ENCODE measurements at places on chromosomes 12 and 14.

DNA sequence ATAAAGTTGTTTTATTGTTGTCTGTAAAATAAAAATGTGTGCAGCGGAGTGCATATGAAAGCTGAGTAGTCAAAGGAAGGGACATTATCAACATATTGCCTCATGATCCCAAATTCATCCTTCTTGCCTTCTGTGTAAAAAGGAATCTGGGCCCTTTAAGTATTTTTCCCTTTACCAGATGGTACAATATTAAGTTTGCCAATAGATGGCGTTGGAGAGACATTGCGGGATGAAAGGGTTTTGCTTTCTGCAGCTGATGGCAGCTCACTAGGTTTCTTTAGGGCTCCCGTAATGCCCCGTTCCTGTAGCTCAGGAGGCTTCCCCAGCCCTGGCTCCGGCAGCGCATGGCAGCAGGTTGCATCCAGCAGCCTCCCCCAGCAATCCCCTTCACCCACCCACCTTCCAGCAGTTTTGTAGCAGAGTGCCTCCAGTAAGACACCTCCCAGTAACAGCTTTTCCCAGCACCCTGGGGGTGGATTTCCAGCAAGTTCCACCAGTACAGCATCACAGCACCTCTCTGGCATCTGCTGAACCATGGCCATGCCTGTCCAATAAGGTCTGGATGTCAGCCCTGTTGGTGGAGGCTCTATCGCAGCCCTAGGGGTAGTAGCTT lies 354.4 kb downstream of the MED13L start:
- DNase-seq, result peak; percentile 33

GRCh38 chr12:84995641-84996040 lies 40.4 kb downstream of the TSPAN19 start:
- no peak for DNase-seq

GRCh38 chr12:88471331-88472045 lies 108.8 kb downstream of the KITLG start:
- DNase-seq, result peak; percentile 92

- DNase-seq, result no peak
Measured at GRCh38 chr14:92740440-92740839, 8.0 kb downstream of the LGMN start.

- peak; percentile 6 for DNase-seq
Measured at GRCh38 chr12:68042212-68042699, 53.0 kb downstream of the IFNG-AS1 start.

DNA sequence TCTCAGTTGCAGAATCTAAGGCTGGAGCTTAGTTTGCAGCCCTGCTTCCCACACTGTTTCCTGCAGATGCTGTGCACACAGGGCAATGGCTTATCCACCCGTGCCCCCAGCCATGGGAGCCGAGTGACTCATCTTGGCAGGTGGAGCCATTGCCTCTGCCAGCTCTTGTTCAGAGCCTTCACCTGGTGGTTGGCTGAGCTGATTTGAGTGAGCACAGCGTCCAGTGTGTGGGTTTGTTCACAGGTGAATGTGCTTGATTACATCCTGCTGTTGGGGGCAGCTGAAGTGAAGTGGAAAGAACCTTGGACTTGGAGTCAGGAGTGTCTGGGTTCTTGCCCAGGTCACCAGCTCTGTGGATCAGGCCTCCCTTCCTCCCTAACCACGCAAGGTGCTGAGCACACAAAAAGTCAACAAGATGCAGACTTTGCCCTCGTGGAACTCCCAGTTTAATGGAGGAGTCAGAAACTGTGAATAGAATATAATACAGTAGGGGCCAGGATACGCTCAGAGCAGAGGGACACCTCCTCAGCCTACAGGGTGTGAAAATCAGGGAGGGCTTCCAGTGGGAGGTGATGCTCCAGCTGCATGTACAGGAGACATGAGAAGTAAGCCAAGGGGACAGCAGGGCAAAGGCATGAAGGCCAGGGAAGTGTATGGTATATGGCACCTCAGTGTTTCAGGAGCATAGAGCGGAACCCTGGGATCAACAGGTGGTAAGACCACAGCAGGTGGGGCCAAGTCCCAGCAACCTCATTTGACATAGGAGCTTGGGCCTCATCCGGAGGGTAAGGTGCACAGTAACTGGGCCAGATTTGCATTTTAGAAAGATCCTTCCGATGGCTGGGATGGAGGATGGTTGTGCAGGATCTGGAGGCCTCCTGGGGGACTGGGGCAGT lies 22.8 kb downstream of the JDP2 start:
- DNase-seq, result peak; percentile 47

DNA sequence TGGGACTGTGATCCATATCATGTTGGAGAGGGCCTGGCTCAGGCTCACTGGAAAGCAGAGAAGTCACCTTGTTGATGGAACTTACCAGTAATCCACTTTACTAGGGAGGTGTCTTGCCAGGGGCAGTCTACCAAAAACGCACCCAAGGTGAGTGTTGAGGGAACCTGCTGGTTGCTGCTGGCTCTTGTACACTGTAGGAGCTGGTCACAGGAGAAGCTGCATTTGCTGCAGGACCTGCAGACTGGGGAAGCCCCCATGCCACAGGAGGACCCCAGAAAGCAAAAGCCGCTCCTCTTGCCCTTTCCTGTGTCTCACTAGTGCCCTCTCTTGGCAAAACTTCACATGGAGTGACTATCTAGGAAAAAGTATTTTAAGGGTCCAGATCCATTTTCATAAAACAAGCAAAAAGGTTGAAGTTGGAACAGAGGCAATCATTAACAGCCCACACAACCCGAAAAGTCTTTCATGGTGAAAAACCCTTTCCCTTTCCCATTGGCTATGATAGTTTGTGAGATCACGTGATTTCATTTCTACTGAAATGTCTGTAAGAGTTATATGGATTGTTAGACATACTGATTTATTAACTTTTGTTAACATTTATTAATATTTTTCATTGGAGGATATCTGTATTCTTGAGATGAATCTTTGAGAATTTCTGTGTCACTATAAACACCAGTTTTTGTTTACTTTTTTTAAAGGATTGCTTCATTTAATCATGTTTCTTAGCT lies 59.2 kb downstream of the RASSF8 start:
- peak; percentile 54 for DNase-seq

GRCh38 chr12:42730291-42730690 lies 140.7 kb upstream of the PRICKLE1 start:
- no peak for DNase-seq

GRCh38 chr12:78963439-78964227 lies 99.1 kb downstream of the SYT1 start:
- DNase-seq, result peak; percentile 43
